ENCODE measurements at places on chromosomes 1 and 21.

- DNase-seq = no peak
These were observed 922 bp downstream of the PEX11B start for GRCh38 chr1:145917595-145917994.

DNA sequence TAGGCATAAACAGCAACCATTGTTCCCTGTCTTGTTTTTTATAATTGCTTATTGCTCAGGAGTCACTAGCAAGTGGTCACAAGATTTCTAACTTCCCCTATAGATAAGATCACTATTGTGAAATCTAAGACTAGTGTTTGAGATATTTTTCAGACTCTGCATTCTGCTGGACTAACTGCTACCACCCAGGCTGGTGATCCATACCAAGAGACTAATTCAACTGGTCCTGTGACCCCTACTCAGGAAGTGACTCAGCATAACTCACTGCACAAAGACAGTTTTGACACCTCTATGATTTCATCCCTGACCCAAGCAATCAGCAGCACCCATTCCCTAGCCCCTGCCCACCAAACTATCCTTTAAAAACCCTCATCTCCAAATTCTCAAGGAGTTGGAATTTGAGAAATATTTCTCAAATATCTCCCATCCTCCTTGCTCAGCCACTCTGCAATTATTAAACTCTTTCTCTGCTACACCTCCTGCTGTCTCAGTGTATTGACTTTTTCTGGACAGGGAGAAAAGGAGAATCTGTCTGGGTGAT lies 52.7 kb downstream of the TRIM33 start:
- DNase-seq = no peak

- DNase-seq = no peak
These were observed 26.4 kb downstream of the GIPC2 start for GRCh38 chr1:78072216-78072615.

DNA sequence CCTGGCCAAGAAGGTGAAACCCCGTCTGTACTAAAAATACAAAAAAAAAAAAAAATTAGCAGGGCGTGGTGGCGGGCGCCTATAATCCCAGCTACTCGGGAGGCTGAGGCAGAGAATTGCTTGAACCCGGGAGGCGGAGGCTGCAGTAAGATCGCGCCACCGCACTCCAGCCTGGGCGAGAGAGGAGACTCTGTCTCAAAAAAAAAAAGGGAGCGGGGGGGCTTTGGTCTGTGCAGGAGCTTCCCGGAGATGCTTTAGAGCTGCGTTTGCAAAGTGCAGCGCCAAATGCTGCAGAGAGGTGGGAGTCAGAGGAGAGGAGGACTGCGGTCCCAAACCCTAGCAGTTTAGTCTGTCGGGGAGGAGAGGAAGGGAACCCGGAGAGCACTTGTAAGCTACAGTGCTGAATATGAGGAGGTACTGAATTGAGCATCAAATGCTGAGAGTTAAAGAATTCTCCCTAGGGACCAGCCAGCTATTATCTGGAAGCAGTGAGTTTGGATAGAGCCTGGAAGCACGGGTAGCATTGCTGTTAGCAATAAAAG lies 569 bp downstream of the FALEC start:
- DNase-seq = peak; percentile 44

- DNase-seq = no peak
These were observed 12.4 kb downstream of the ANGEL2 start for GRCh38 chr1:213003256-213003655.

DNA sequence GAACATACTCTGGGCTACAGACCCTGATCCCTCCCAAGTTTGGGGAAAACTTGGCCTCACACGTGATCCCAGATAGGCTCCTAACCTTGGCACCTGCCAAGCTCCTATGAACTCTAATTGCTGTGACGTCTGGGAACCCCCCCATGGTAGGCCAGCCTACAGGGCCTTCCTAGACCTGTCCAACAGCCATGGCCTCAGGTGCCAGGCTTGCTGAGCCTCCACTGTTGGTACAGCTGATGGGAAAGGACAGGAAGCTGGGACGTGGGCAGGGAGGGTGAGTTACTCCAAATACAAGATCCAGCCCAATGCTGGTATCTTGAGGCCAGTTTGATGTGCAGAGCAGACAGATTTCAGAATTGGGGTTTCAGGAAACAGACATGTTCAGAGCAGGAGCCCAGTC lies 19.1 kb downstream of the SMIM12 start:
- peak; percentile 1 for DNase-seq

GRCh38 chr1:192626366-192627179 lies 9.4 kb upstream of the RGS13 start:
- DNase-seq = no peak

DNA sequence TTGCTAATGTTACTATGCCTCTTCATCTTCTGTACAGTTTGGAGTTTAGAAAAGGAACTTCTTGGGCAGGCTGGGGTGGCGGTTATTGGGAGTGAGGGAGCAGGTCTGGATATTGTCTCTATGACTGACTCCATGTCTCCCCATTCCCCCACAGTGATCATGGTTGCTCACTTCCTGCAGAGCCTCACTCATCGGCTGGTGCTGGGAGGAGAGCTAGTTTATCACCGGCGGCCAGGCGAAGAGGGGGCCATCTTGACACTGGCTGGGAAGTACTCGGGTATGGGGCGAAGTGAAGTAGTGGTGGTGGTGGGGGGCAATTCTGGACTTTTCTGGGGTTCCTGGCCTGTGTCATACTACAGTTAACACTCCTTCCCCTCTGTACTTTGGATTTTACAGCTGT lies 2.2 kb downstream of the TOMM40L start:
- DNase-seq = no peak

DNA sequence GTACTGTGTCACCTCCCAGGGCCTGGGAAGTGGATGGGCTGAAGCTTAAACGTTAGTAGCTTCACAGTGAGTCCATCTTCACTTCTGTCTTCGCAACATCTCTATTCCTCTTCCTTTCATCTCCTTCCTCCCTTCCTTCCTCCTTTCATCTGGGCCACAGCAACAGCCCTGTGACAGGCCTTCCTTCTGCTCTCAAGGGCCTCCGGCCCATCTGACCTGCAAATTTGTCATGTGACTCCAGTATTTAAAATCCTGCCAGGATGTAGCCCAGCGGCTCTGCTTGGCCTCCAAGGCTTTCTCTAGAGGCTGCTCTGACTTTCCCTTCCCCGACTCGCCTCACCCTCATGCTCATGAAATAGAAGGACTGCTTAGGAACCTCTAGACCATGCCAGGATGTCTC lies 10.9 kb upstream of the BATF3 start:
- no peak for DNase-seq

DNA sequence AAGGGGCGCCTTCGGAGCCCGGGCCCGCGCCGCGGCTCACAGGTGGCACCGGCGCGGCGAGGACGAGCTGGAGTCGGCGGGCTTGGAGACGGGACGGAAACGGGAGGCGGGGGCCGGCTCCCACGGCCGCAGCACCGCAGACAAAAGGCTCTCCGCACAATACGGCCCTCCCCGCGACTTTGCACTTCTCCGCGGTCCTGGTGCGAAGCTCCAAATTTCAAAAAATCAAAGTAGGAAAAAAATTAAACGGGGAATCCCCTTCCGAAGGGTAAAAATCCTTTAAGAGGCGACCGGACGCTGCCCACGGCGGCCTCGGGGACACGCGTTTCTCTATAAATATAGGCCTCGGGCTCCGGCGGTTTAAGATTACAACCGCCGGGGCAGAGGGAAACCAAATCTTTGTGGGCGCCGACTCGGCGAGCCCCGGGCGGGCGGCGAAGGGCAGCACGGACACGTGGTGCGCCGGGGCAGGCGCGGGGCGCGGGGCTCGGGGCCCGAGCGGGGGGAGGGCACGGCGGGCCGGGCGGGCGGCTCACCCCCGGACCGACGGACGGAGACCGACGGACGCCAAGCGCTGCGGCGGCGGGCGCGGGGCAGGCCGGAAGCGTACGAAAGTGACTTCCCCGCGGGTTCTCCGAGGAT lies 453 bp downstream of the PABPC4 start:
- DNase-seq = peak; percentile 61

- no peak for DNase-seq
These were observed 22.9 kb downstream of the ADAM30 start for GRCh38 chr1:119873135-119874015.

- no peak for DNase-seq
These were observed 7.6 kb downstream of the ZNF669 start for GRCh38 chr1:247096544-247096943.

DNA sequence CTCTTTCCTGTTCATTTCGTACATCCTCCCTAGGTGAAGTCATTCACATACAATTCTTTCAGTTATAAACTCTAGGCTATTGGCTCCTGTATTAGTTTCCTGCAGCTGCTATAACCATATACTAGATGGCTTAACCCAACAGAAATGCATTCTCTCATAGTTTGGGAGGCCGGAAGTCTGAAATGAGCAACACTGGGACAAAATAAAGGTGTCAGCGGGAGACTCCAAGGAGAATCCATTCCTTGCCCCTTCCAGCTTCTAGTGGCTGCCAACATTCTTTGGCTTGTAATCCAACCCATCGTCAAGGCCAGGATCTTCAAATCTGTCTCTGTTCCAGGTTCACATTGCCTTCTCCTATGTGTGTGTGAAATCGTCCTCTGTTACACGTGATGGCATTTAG lies 71.3 kb downstream of the TOR3A start:
- no peak for DNase-seq

GRCh38 chr21:43758811-43759210 lies 17.3 kb downstream of the CSTB start:
- DNase-seq = no peak

DNA sequence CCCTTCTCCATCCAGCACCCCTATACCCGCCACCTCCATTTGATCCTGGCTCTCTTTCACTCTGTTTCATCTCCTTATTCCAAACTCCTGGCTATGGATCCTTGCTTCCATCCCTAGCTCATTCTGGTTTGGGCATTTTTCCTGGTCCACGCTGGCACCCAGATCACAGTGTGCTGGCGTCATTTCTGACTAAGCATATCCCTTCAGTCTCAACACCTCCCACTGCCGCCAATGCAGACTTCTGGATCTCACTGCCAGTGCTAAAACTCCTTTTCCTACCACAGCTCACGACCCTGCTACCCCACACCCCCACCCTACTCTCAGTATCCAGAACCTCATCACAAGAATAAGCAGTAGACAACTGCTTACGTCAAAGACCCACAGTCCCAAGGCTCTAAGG lies 16.3 kb downstream of the SEC16B start:
- DNase-seq = no peak
